Naive thymus-derived CD8-positive, alpha-beta T cell (primary cell): ENCODE measurements at places on chromosomes 4 and X. TPM values are rescaled to one million over a fixed set of nuclear protein-coding genes. Genes with fewer than 3 reads are reported as not detected.

The CSN1S1 gene
- total RNA-seq = not detected

The SLC2A9 gene
- total RNA-seq = 3.0 TPM

DNA sequence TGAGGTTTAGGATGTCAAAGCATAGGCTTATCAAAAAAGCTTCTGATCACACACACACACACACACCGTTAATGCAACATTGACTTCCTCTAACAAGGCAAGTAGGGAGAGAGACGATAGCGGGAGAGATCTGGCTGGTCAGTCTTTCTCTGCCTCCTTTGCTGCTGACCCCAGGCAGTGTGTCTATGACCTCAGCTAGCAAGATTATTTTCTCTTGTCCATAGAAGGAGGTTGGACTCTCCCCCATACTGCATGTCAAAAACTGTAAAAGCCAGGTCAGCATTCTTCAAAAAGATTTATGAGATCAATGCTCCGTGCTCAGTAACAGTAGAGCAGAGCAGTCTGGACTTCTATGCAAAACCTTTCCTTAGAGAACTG is 63.5 kb upstream of the PGM2 start:
- H3K4me1 ChIP-seq = peaks cover 17% of the 10 kb centered on the region
- no peaks in the 10 kb centered on the region for H3K27me3 ChIP-seq
- DNase-seq = no peak
- H3K27ac ChIP-seq = peak overlapping the region; percentile 32

GRCh38 chr4:153207567-153207966 is 3.3 kb downstream of the TRIM2 start:
- H3K4me3 ChIP-seq = no peak overlapping the region
- peaks cover 6% of the 10 kb centered on the region for H3K4me1 ChIP-seq
- no peaks in the 10 kb centered on the region for H3K36me3 ChIP-seq
- no peak for DNase-seq
- no peak overlapping the region for H3K27ac ChIP-seq
- H3K27me3 ChIP-seq = no peaks in the 10 kb centered on the region

The PDGFRA gene
- not detected for total RNA-seq

DNA sequence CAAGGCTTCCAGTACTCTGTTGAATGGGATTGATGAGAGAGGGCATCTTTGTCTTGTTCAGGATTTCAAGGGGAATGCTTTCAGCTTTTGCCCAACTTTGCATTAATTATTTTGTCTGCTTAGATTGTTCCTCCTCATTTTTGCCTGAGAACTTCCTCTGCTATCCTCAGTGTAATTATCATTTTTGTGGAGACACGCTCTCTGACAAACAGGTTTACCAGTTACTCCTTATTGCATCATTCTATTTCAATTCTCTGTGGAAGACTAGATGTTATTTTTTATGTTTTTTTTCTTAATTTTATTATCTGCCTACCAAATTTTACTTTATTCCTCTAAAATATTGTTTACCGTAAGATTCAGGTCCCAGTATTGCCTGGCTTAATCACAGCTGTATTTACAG is 349.2 kb downstream of the ADGRL3 start:
- no peak overlapping the region for H3K4me3 ChIP-seq
- no peak overlapping the region for H3K27ac ChIP-seq
- H3K27me3 ChIP-seq = no peaks in the 10 kb centered on the region
- H3K4me1 ChIP-seq = no peaks in the 10 kb centered on the region
- H3K36me3 ChIP-seq = no peaks in the 10 kb centered on the region
- no peak for DNase-seq

GRCh38 chrX:146238173-146238572 is 420.5 kb downstream of the SLITRK2 start:
- H3K36me3 ChIP-seq = no peaks in the 10 kb centered on the region
- H3K4me1 ChIP-seq = no peaks in the 10 kb centered on the region
- no peak overlapping the region for H3K27ac ChIP-seq
- no peaks in the 10 kb centered on the region for H3K27me3 ChIP-seq
- H3K4me3 ChIP-seq = no peak overlapping the region

The RRH gene
- total RNA-seq = 0.42 TPM

DNA sequence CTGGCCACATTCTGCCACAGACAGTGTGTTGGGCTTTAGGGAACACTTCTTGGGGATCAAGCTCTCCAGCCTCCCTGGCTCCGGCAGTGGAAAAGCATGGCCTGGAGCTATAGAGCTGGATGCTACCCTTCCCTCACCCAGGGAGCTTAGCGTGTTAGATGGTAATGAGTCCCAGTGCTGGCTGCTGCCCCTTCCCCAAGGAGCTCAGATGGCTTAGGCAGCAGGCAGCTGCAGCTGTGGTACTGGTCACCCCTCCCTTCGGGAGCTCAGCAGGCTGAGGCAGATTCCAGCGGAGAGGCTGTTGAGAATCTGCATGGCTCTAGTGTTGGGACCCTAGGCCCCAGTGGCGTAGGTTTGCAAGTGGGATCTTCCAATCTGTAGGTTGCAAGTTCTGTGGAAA is 19.5 kb downstream of the TMEM144 start:
- DNase-seq = no peak
- H3K36me3 ChIP-seq = no peaks in the 10 kb centered on the region
- no peak overlapping the region for H3K27ac ChIP-seq

- no peak for DNase-seq
- H3K27ac ChIP-seq = no peak overlapping the region
- H3K4me3 ChIP-seq = no peak overlapping the region
- peaks cover 24% of the 10 kb centered on the region for H3K27me3 ChIP-seq
- no peaks in the 10 kb centered on the region for H3K36me3 ChIP-seq
Observed at GRCh38 chr4:3674479-3674851, 91.7 kb upstream of the ADRA2C start.

The RAB40AL gene
- not detected for total RNA-seq

DNA sequence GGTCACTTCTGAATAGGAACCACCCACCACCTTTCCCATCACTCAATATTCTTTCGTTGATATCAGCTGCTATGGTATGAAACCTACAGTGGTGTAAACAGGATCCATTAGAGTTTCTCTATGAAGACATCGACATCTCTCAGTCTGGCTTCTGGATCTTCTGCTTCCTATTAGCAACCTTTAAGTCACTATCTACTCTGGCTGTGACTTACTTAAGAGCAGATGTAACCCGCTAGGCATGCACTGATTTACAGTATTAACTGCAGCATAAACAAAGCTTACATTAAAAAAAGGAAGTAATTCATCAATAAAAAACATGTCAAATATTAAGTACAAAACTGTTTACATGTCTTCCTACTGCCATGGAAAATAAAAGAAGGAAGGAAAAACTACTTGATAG is 96.4 kb downstream of the ANAPC10 start:
- H3K4me1 ChIP-seq = peaks cover 15% of the 10 kb centered on the region
- DNase-seq = no peak
- H3K36me3 ChIP-seq = peaks cover 69% of the 10 kb centered on the region
- H3K4me3 ChIP-seq = no peak overlapping the region

DNA sequence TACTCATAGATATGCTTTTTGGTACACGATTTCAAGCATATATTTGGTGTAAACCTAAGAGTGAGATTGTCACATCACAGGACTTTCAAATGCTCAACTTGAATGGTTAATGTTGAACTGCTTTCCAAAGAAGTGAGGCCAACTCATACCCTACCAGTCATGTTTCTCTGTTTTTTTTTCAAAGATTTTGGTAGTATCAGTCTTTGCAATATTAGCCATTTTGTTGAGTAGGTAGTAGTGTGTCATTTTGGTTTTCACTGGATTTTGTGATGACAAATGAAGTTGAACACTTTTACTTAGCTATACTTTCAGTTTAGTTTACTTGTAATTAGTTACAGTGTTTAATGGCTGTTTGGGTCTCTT is 12.5 kb upstream of the HS3ST1 start:
- DNase-seq = no peak
- H3K27ac ChIP-seq = no peak overlapping the region
- no peaks in the 10 kb centered on the region for H3K36me3 ChIP-seq
- H3K27me3 ChIP-seq = no peaks in the 10 kb centered on the region
- no peak overlapping the region for H3K4me3 ChIP-seq

- H3K36me3 ChIP-seq = no peaks in the 10 kb centered on the region
- no peaks in the 10 kb centered on the region for H3K27me3 ChIP-seq
Observed at GRCh38 chr4:83128240-83128929, 13.9 kb upstream of the PLAC8 start.

DNA sequence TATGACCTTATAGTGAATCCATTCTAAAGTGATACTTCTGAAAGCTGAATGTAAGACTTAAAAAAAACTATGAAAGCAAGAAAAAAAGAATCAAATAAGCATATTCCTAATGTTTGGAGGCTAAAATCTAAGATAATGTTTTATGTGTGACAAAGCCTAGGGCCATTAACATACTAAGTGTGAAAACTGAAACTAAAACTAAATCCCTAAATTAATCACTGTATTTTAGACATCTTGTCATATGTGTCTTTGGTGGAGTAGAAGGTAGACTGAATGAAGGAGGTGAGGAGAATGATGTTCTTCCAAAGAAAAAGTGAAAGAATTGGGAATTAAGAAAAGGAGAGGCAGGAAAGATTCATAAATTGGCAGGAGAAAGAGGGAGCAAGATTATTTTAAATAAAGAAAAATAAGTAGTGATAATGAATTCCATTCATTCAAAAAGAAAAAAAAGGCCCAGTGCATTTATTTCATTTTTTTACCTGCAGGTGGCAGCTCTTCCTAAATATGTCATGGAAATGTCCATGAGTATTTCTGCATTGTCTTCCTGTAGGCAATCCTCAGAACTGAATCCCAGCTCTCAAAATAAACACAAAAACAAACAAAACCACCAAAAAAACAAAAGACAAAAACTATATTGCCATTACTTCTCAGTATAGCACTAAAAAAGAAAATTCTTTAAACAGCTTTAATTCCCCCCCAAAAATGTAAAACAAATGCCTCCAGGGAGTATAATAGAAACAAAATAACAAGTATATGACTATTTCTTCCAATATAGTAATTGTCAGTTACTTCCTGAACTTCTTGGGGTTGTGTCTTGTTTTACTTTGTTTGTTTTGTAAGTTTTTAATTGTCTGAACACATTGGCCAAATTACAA is 17.0 kb upstream of the AP1AR start:
- H3K36me3 ChIP-seq = no peaks in the 10 kb centered on the region
- no peak overlapping the region for H3K27ac ChIP-seq
- no peak for DNase-seq

- peaks cover 6% of the 10 kb centered on the region for H3K4me1 ChIP-seq
- H3K36me3 ChIP-seq = no peaks in the 10 kb centered on the region
- H3K4me3 ChIP-seq = no peak overlapping the region
- H3K27me3 ChIP-seq = peaks cover 6% of the 10 kb centered on the region
- no peak for DNase-seq
Observed at GRCh38 chr4:25870081-25870480, 7.3 kb upstream of the SEL1L3 start.

The DDIT4L gene
- not detected for total RNA-seq

GRCh38 chrX:97638621-97639020 is 754.9 kb downstream of the RPA4 start:
- H3K4me1 ChIP-seq = peaks cover 7% of the 10 kb centered on the region
- H3K4me3 ChIP-seq = no peak overlapping the region
- no peaks in the 10 kb centered on the region for H3K36me3 ChIP-seq
- H3K27me3 ChIP-seq = no peaks in the 10 kb centered on the region
- no peak overlapping the region for H3K27ac ChIP-seq
- no peak for DNase-seq

The FAM47E gene
- total RNA-seq = 0.60 TPM

DNA sequence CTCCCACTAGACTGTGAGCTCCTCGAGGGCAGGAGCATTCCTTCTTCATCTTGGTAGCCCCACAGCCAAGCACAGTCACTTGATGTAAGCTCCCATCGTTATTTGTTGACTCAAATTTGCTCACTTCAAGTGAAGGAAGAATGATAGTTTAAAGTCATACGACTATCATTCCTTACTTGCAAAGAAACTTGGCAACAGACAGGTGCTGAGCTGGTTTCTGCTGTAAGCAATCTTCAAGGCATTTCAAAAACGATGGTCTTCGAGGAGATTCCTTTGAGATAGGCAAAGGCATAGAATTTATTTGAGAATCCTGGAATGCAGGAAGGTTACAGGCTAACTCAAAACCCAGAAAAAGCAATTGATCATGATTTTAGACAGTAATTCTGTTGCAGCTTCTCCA is 64.8 kb downstream of the QDPR start:
- no peak for DNase-seq
- no peaks in the 10 kb centered on the region for H3K36me3 ChIP-seq
- H3K27ac ChIP-seq = no peak overlapping the region
- H3K4me3 ChIP-seq = no peak overlapping the region

- no peak overlapping the region for H3K27ac ChIP-seq
- H3K4me1 ChIP-seq = peaks cover 18% of the 10 kb centered on the region
- no peak overlapping the region for H3K4me3 ChIP-seq
- H3K36me3 ChIP-seq = no peaks in the 10 kb centered on the region
- DNase-seq = no peak
Observed at GRCh38 chrX:10617999-10618351, 2.4 kb downstream of the MID1 start.

DNA sequence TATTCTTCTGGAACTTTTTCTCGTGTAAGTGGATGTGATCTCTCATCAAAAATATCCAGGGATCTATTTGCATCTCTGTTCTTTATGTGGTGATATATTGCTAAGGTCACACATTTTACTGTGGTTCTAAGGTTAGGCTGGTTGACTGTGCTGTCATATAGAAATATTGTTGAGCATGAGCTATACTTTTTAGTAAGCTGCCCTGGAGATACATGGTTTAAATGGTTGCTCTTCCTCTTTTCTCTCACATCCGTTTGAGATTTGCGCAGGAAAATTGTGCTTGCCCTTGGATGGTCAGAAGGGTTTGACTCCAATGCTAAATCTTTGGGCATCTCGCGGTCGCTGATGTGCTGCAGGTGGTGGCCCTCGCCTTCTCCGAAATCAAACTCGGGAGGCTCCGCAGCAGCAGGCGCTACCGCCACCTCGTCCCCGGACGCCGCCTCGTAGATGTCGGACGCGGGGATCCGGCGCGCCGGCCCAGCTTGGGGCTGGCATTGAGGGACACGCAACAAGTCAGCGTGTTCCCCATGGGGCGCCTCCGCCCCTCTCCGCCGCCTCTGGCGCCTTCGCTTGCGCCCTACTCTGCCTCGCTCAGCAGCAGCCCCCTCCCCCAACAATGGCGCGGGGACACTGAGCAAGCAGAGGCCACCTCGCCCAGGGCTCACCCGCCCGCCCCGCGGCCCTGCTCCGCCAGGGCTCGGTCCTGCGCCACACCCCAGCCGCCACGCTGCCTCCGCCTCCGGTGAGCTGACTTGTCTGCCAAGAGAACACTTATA is 154.5 kb downstream of the MSN start:
- peak overlapping the region; percentile 86 for H3K4me3 ChIP-seq
- peak overlapping the region; percentile 81 for H3K27ac ChIP-seq
- H3K4me1 ChIP-seq = peaks cover 15% of the 10 kb centered on the region

GRCh38 chr4:53730031-53730805 is 138.9 kb upstream of the LNX1 start:
- H3K36me3 ChIP-seq = no peaks in the 10 kb centered on the region
- H3K27ac ChIP-seq = no peak overlapping the region
- no peaks in the 10 kb centered on the region for H3K4me1 ChIP-seq
- peaks cover 4% of the 10 kb centered on the region for H3K27me3 ChIP-seq

- no peaks in the 10 kb centered on the region for H3K4me1 ChIP-seq
- peaks cover 3% of the 10 kb centered on the region for H3K36me3 ChIP-seq
- H3K27me3 ChIP-seq = no peaks in the 10 kb centered on the region
- no peak overlapping the region for H3K4me3 ChIP-seq
- no peak overlapping the region for H3K27ac ChIP-seq
Observed at GRCh38 chrX:115912372-115912897, 258.1 kb upstream of the AGTR2 start.

The TCP11X2 gene
- total RNA-seq = not detected
